ENCODE measurements at places on chromosomes 1 and 21.

GRCh38 chr1:9361630-9362260 is 69.1 kb downstream of the SPSB1 start:
- no peak for DNase-seq

DNA sequence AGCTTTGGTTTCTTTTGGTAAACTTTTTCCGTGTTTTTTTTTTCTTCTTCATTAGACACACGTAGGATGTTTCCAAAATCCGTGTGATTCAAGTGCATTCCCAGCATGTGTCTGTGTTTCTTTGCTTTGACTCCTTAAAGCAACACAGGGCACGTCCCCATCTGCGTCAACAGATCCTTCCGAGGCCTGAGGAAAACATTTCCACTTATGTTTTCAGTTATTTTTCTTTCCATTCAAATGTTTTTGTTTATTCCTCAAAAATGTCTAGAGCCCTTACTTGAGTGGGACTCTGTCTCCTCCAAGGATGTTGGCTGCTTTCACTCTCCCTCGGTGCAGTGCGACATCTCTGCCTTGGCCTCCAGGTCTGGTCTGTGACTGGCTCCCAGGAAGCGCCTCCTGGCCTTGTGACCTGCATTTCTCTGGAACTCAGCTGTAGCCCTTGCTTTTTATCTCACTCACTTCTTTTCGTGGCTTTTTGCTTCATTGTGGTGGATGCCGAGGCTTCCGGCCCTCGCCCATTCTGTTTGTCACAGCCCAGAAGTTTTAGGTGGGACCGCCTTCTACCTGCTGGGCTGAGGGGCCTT is 31.3 kb upstream of the SLC19A1 start:
- DNase-seq, result no peak

GRCh38 chr1:94713472-94714141 is 106.5 kb upstream of the SLC44A3 start:
- no peak for DNase-seq

DNA sequence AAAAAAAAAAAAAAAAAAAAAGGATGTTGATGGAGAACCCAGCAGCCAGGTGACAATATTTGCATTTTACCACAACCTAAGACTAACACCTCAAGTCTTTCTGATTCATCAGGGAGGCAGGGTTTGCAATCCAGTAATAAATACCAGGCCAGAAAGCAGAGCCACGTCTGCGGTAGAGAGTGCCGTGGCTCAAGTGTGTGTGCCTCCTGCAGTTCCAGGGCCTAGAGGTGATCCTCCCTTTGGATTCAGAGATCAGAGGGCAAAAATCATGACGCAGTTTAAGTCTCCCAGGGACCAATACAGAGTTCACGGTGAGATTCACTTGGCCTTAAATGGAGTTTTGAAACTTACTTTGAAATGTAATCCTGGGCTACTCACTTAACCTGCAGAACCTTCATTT is 34.9 kb downstream of the TMCO4 start:
- no peak for DNase-seq

DNA sequence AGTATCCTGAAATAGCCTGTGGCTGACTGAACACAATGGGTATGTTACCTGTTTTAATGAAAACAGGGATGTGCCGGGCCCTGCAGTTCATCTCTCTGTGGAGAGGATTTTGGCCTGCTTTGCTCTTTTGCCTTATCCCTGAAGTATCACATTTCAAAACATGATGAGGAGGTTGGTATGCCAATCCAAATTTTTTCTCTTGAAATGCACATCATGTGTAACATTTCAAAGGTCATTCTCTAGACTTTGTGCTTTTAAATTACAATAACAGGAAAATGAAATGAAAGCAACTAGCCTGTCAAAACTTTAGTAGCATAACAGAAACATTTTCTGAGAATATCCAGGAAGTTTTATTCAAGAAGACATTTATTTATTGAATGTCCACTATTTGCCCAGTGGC is 118.9 kb downstream of the SLC44A5 start:
- DNase-seq, result no peak

DNA sequence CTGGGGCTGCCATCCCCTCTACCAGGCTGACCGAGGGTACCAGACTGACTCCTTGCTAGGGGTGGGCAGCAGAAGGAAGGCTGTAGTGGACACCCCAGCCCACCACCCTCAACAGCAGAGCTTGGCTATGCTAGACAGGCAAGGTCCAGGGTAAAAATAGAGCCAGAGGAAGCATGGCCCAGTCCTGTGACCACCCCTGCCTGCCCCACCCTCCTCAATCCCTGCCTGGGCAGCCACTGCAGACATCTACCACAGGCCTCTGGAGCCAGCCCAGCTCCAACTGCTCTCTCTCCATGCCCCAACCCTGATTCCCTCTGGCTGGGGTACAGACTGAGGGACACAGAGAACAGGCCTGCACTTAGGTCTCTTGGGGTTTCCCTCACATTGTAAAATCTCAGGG is 1.7 kb downstream of the S100A1 start:
- no peak for DNase-seq

DNA sequence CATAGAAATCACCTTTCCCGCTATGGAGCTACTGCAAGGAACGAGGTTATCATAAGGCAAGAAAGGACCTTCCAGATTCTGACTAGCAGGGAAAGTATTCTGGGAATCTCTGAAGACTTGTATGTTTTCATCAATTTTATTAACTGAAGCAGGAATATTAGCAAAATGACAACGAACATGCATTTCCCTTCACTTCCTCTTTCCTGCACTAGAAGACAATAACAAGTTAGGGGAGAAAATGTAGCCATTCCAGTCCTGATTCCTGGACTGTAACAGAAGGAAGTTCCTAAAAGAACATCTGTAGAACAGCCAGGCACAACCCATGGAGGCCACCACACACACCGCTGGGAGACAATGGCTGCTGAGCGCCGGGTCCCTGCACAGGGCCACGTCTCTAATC is 106.8 kb downstream of the RAVER2 start:
- no peak for DNase-seq

- DNase-seq, result no peak
These were observed 50.5 kb upstream of the ERO1B start for GRCh38 chr1:236332092-236332758.

GRCh38 chr1:119766374-119766794 is 2.3 kb downstream of the HMGCS2 start:
- no peak for DNase-seq

- DNase-seq, result peak; percentile 9
These were observed 1.1 kb downstream of the SERBP1 start for GRCh38 chr1:67429011-67429527.

DNA sequence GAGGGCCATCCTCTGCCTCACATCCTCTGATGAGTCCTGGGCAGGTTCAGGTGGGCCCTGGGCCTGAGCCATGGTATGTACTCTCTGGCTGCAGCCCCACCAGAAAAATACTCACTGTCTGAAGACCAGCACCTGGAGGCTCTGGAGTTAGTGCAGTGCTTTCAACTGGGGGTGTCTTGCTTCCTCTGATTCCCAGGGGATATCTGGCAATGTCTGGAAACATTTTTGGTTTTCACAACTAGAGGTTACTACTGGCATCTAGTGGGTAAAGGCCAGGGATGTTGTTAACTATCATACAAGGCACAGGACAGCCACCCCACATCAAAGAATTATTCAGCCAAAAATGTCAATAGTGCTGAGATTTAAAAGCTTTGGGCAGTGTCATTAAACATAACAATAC is 152.7 kb downstream of the HIVEP3 start:
- no peak for DNase-seq

DNA sequence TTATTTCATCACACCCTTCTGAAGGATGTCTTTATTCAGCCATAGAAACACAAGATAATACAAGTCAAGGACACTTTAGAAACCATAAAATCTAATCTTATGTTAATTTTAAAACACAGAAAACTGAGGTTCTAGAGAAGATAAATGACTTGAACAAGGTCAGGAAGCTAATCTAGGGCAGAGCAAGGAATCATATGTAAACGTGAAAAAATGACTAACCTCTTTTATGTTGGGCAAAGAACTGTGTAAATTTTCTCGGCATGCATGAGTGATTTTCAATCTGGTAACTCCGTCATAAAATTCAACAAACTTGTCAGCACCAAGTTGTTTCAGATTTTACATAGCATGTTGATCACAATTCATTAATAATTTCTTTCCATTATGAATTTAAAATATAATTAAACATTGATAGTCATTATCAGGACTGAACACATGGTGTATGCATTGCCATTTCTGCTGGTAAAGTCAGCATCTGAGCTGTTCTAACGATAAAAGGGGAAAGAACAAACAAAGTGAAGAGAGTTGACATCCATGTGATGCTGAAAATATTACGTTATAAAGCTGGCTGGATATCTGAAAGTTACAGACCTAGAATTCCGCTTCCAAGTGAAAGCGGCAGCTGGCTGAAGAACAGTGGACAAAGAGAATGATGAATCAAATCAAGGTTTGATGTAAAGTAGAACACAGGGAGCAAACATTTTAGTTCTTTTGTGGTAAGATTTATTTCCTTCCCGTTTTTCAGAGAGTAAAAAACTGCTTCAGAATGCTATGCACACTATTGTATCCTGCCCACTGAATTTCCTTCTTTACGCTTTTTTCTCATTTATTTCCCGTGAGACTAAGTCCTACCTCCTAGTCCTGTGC is 1037.4 kb upstream of the TMPRSS15 start:
- no peak for DNase-seq

- DNase-seq, result no peak
These were observed 13.0 kb upstream of the ACBD6 start for GRCh38 chr1:180515364-180515763.

DNA sequence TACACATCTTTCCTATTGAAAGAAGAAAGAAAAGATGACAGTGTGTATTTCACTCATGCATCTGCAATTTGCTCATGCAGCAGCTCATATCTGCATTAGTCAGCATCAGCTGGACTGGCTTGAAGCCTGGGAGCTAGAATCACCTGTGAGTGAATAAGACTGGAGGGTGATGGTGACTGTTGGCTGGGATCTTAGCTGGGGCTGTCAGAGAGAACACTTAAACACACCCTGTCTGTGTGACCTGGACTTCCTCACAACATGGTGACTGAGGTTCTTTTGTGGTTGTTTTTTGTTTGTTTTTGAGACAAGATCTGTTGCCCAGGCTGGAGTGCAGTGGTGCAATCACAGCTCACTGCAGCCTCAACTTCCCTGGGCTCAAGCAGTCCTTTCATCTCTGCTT is 24.9 kb downstream of the KLHDC7A start:
- no peak for DNase-seq

DNA sequence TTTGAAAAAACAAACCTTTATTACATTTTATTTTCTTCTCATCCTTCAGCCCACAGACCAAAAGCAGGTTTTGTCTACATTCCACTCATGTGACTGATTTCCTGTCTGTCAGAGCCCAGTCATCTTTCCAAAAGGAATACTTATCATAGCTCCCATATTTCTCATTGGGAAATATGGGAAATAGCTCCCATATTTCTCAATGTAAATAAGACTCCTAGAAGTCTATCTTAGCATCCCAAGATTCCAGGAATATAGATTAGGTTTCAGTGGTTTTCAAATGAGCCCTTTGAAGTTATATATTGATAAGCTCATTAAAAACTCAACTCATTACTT is 19.1 kb upstream of the NRDC start:
- no peak for DNase-seq

DNA sequence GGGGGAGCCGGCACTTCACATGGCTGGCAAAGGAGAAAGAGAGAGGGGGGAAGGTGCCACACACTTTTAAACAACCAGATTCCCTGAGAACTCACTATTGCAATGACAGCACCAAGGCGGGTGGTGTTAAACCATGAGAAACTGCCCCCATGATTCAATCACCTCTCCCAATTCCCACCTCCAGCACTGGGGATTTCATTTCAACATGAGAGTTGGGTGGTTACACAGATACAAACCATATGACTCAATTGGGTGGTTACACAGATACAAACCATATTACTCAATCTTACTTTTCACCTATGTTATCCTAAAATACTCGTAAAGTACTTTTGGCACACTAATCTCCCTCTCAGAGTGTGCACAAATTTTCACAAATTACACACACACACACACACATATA is 1097.5 kb upstream of the TMPRSS15 start:
- DNase-seq, result no peak

- DNase-seq, result no peak
These were observed 84.1 kb upstream of the COX20 start for GRCh38 chr1:244751271-244751895.

- DNase-seq, result no peak
These were observed 8.3 kb upstream of the SLC2A1 start for GRCh38 chr1:42966688-42967612.

GRCh38 chr1:162590686-162591085 is 29.2 kb downstream of the UAP1 start:
- no peak for DNase-seq

DNA sequence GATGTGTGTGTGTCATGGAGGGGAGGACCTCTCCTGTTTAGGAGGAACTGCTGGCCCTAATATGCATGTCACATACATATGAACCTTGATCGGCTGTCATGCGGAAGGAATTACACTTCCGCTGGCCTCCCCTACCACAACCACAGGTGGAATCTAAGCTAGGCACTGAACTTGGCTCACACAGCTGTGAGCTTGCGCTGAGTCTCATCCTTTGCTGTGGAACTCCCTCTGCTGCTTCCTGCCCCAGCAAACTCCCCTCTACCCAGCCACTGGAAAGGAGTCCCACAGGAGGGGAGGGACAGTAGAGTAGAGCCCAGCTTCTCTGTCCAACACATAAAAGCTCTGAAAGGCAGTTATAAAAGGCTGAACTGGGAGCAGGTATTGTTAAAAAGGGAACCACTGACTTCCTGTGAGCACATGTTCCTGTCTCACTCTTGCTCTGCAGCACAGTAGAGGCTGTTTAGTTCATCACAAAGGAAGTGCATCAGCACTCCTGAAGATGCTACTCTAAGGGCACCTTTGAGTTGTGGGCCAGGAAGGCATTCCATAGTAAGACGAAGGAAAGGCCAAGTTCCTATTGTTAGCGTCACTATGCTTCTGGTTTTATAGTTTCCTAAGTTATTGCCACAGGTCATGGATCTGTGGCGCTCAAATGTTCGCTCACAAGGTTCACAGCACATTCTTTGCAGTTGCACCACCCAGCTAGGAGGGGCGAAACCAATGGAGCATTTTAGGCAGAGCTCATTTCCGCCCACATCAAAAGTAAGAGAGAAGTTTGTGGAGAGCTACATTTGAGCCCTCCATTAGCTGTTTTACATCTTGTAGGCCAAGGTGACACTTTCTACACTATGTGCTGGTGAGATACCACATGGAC is 17.7 kb upstream of the PTPRC start:
- DNase-seq, result peak; percentile 31

DNA sequence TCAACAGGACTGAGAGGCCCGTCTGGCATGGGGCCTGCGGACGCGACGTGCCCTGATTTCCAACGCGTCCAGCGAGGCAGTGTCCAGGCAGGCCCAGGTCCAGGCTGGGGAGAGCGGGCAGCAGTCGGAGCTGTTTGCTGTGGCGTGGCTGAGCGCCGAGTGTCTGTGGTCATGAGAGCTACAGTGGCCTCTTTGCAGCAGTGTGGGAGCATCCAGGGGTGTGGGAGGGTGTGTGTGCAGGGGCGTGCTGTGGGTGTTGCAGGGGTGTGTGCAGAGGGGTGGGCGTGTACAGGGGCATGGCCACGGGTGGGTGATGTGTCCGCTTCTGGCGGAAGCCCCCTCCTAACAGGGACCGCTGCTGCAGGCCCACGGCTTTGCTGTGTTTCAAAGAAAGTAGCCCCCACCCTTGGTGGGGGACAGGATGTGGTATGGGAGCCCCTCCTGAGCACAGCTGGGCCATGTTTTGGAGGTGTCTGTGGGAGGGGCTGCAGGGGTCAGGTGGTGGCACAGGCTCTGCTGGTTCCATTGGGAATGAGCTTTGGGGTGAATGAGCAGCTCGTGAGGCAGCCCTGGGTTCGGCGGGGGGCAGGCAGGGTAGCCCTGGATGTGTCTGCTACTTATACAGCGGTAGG is 17.7 kb downstream of the PLCH2 start:
- DNase-seq, result no peak

- DNase-seq, result no peak
These were observed 24.4 kb downstream of the BRWD1 start for GRCh38 chr21:39288987-39289386.
